Prostate gland (tissue), 2 donors: ENCODE measurements at places on chromosomes 2 and 18.

GRCh38 chr2:104318001-104318665 is 535.8 kb upstream of the POU3F3 start:
- no peak for DNase-seq

DNA sequence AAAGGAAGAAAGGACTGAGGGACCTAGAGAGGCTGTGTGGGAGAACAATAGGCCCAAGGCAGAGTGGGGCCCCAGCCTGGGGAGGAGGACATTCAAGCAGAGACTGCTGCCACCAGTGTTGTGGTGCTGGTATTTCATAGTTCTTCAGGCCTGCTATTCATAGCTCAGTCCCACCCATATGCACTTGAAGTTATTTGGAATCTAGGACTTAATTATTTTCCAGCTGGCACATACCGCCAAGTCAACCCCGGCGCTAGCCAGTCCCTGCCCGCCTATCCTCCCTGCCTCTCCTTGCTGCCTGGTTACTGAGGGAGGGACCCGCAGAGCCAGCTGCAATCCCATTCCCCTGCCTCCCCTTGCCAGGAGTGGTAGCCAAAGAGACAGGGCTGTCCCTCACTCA is 141.2 kb downstream of the CABLES1 start:
- no peak for DNase-seq

GRCh38 chr18:32335228-32335627 is 135.5 kb downstream of the GAREM1 start:
- DNase-seq = no peak

DNA sequence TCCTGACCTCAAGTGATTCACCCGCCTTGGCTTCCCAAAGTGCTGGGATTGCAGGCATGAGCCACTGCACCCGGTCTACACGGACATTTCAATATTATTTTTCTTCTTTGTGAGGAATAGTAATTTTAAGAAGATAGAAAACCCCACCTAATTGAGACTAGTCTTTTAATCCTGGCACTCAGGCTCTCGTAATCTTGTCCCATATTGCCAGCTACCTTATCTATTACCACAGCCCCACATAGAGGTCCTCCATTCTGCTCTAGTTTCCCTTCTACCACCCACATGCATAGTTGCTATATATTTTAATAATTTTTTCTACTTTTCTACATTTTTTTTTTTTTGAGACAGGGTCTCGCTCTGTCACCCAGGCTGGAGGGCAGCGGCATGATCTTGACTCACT is 9.5 kb upstream of the USP14 start:
- no peak for DNase-seq

- no peak for DNase-seq
Measured at GRCh38 chr2:204753841-204754240, 208.6 kb downstream of the PARD3B start.

GRCh38 chr2:46847185-46847710 is 68.4 kb downstream of the MCFD2 start:
- peak; percentile 95 for DNase-seq

DNA sequence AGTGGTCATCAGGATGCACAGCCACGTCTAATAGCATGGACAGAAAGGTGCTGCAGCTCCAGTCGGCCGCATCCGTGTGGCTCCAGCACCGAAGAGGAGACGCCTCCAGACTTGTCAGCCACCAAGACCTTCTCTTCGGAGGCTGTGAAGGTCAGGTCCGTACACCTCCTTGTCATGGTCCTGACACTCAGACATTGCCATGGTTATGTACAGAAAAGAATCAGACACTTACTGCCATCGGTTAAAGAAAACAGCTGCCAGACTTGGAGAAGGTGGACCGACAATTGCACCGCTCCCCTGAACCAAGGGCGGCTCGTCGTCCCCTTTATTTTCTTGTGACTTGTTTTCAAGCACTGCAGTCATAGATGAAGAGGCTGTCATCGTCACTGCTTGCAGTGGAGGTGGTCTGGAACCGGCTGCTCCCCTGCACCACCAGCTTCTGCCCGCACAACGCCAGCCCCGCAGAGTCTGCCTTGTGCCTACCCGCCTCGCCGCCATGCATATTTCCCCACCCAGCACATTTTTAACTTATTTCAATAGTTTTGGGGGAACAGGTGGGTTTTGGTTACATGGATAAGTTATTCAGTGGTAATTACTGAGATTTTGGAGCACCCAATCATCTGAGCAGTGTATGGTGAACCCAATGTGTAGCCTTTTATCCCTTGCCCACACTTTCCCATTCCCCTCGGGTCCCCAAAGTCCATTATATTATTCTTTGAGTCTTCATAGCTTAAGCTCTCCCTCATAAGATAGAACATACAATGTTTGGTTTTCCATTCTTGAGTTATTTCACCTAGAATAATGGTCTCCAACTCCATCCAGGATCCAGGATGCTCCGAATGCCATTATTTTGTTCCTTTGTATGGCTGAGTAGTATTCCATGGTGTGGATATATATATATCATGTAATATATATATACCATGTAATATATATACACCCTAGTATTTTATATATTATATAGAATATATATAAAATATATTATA is 18.1 kb downstream of the FBXO48 start:
- DNase-seq = no peak
